Spleen (tissue), 13 donors: ENCODE measurements at places on chromosomes 12 and 14. TPM values are rescaled to one million over a fixed set of nuclear protein-coding genes. Genes with fewer than 3 reads are reported as not detected.
A peak's percentile ranks its signal among the peaks of the same experiment; 100 is the strongest.

GRCh38 chr12:43978556-43978955 is 142.7 kb downstream of the TMEM117 start:
- no peaks in the 10 kb centered on the region for H3K27me3 ChIP-seq
- no peaks in the 10 kb centered on the region for H3K36me3 ChIP-seq
- DNase-seq: no peak
- no peaks in the 10 kb centered on the region for H3K4me1 ChIP-seq
- no peak overlapping the region for H3K27ac ChIP-seq
- no peak overlapping the region for H3K4me3 ChIP-seq

HAL gene
- polyA plus RNA-seq: 1.9 TPM

DNA sequence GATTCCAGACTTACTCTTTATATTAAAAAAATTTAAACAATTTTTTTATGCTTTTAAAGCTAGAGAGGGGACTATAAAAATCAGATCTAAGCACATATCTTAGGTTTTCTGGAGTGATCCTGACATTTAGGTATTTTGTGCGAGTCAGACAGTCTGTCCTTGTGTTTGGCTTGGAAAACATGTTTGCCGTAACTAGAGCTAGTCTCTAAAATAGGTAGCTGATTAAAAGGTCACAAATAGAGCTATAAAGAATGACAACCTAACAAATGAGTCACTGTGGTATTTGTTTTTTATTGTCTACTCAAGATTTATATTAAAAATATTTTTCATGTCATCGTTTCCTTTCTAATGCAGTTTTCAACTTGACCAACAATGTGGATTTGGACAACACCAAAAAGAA is 73.4 kb downstream of the MNAT1 start:
- H3K27me3 ChIP-seq: no peaks in the 10 kb centered on the region
- no peak for DNase-seq
- H3K4me1 ChIP-seq: no peaks in the 10 kb centered on the region
- H3K36me3 ChIP-seq: peaks cover 10% of the 10 kb centered on the region
- no peak overlapping the region for H3K27ac ChIP-seq

DNA sequence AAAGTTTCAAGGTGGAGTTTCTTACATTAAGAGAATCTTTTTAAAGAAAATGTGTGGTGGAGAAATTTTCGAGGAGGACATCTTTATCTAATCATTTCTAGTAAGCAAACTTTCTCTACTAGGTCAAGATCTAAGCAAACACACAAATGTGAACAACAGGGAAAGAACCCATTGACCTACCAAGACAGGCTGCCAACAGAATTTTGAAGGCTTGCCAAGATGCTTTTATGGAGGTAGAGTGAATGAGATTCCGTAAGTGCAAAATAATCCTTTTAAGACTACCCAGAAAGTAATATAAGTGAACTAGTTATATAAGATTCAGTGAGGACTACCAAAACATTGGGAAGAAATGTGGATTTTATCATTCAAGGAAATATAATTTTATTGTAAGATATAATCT is 357.1 kb upstream of the PDE3A start:
- H3K36me3 ChIP-seq: no peaks in the 10 kb centered on the region
- H3K27me3 ChIP-seq: no peaks in the 10 kb centered on the region
- no peak overlapping the region for H3K4me3 ChIP-seq
- H3K27ac ChIP-seq: no peak overlapping the region
- H3K4me1 ChIP-seq: no peaks in the 10 kb centered on the region

- no peaks in the 10 kb centered on the region for H3K27me3 ChIP-seq
- H3K27ac ChIP-seq: no peak overlapping the region
- no peaks in the 10 kb centered on the region for H3K36me3 ChIP-seq
- H3K4me3 ChIP-seq: no peak overlapping the region
- H3K4me1 ChIP-seq: peaks cover 17% of the 10 kb centered on the region
These were observed 18.9 kb downstream of the FOS start for GRCh38 chr14:75297411-75298040.

DNA sequence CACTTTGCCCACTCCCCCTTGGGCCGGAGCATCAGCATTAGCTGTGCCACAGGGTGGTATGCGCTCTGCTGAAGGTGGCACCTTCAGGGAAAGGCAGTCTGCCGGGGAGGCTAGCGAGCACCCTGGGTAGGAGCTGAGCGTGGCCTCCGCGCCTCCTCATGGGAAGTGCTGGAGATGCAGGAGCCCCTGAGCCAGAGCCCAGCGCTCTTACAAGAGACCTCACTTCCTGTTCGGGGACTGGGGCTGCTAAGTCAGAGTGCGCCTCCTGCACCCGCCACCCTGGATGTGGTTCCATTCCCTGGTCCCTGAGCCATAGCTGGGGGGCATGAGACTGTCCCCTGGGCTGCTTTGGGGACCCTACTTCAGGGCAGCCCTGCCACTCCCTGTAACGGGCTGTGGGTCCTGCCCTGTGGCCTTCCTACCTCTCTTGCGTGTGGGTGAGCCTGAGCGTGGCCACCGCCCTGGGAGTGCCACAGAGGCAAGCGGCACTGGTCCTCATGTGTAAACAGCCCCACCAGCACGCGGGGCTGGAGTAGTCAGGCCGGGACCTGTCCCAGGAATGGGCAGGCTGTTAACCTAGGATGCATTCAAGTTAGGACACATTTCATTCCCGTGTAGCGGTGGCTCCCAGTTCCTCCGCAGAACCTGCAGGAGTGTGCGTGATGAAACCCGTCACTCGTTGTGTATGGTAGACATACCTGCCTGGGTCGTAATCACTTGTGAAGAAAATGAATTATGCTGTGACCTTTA is 19.4 kb downstream of the COA8 start:
- no peaks in the 10 kb centered on the region for H3K27me3 ChIP-seq
- DNase-seq: no peak
- peaks cover 11% of the 10 kb centered on the region for H3K4me1 ChIP-seq
- no peak overlapping the region for H3K27ac ChIP-seq
- H3K36me3 ChIP-seq: peaks cover 29% of the 10 kb centered on the region
- no peak overlapping the region for H3K4me3 ChIP-seq

DNA sequence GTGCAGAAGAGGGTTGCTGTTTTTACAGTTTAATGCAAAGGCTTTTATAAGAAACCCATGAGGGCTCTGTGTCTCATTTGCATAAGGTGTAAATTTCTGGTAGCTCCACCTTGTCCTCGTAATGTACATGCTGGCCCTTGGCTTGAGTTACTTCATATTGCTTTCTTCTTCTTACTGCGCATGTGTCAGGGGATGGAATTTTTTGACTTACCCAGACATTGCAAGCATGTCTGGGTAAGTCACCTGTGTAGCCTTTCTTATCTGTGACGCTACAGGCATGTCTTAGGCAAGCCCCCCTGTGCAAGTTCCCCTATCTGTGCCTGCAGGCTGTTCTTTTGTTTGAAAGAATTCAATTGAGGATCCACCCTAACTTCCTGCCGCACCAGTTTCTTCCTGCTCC is 274.2 kb downstream of the ETNK1 start:
- no peaks in the 10 kb centered on the region for H3K27me3 ChIP-seq
- no peaks in the 10 kb centered on the region for H3K36me3 ChIP-seq
- H3K4me1 ChIP-seq: no peaks in the 10 kb centered on the region

- no peaks in the 10 kb centered on the region for H3K36me3 ChIP-seq
- no peaks in the 10 kb centered on the region for H3K27me3 ChIP-seq
- DNase-seq: no peak
- H3K4me3 ChIP-seq: no peak overlapping the region
These were observed 63.2 kb downstream of the PTCSC3 start for GRCh38 chr14:36113341-36113740.

OTX2 gene
- not detected for polyA plus RNA-seq

GRCh38 chr12:101407049-101407435 is 530 bp downstream of the ARL1 start:
- H3K27me3 ChIP-seq: no peaks in the 10 kb centered on the region
- no peak for DNase-seq
- H3K36me3 ChIP-seq: peaks cover 7% of the 10 kb centered on the region
- H3K27ac ChIP-seq: peak overlapping the region; percentile 91
- H3K4me3 ChIP-seq: peak overlapping the region; percentile 87

DNA sequence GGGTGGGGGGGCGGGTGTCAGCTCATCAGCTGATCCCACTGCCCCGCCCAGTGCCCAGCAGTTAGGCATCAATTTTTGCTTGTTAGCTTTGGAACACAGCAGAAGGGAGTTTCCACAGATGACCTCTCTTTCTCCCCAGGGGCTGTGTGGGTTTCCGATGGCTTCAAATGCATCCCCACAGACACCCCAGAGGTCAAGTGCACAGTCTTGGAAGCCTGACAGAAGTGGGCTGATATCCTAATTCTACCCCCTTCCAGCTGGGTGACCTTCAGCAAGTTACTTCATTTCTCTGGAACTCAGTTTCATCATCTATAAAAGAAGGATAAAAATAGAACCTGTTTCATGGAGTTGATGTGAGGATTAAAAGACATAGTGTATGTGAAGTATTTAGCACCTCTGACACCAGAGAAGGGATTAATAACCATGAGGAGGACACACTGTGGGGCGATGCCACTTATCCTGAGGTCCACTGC is 22.0 kb downstream of the TTC9 start:
- peaks cover 98% of the 10 kb centered on the region for H3K4me1 ChIP-seq
- H3K36me3 ChIP-seq: no peaks in the 10 kb centered on the region
- peak overlapping the region; percentile 60 for H3K27ac ChIP-seq

- H3K4me1 ChIP-seq: no peaks in the 10 kb centered on the region
- no peak overlapping the region for H3K4me3 ChIP-seq
- no peaks in the 10 kb centered on the region for H3K27me3 ChIP-seq
- H3K36me3 ChIP-seq: no peaks in the 10 kb centered on the region
These were observed 159.0 kb downstream of the LRIG3 start for GRCh38 chr12:58761308-58761707.

DNA sequence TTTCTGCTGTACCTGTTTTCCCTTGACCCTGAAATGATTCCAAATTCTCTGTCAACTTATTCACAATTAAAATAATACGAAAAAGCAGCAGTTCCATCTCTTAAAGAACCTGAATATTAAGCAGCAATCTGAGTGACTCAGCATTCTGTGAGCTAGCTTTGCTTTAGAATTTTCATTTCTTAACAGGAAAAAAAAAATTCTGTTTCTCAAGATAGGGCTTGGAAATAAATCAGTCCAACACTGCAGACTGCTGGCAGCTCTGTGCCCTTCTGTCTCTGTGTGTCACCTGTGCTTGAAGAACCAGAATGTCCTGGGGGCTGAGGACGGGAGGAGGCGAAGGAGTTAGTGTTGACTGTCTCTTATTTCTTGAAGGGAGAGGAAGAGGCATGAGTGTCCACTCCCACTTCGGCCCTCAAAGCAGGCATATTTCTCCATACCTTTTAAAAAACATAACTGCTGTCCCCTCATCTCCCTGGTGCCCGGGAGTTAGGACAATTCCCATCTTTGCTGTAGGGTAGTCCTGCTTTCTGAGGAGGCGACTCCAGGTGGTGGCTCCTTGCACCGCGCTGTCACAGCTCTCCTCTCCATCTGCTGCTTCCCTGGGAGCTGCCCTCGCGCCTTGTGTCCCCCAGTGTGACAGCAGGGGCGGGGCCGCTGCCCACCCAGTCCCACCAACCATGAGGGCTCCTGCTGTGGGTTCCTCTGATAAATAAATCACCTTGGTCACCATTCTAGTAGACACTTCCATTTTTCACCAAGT is 203.1 kb downstream of the CALM1 start:
- H3K27ac ChIP-seq: no peak overlapping the region
- H3K4me3 ChIP-seq: no peak overlapping the region
- H3K4me1 ChIP-seq: no peaks in the 10 kb centered on the region
- H3K36me3 ChIP-seq: no peaks in the 10 kb centered on the region
- H3K27me3 ChIP-seq: no peaks in the 10 kb centered on the region

- no peak overlapping the region for H3K27ac ChIP-seq
- no peak overlapping the region for H3K4me3 ChIP-seq
- H3K27me3 ChIP-seq: no peaks in the 10 kb centered on the region
- H3K36me3 ChIP-seq: peaks cover 56% of the 10 kb centered on the region
- no peak for DNase-seq
These were observed 93.1 kb downstream of the ADCK1 start for GRCh38 chr14:77892890-77893484.

NDUFB1 gene
- 580 TPM for polyA plus RNA-seq

GRCh38 chr14:104422837-104423681 is 156.5 kb upstream of the C14orf180 start:
- no peaks in the 10 kb centered on the region for H3K27me3 ChIP-seq
- H3K4me3 ChIP-seq: no peak overlapping the region
- no peaks in the 10 kb centered on the region for H3K36me3 ChIP-seq
- no peak for DNase-seq
- no peak overlapping the region for H3K27ac ChIP-seq
- H3K4me1 ChIP-seq: no peaks in the 10 kb centered on the region

DNA sequence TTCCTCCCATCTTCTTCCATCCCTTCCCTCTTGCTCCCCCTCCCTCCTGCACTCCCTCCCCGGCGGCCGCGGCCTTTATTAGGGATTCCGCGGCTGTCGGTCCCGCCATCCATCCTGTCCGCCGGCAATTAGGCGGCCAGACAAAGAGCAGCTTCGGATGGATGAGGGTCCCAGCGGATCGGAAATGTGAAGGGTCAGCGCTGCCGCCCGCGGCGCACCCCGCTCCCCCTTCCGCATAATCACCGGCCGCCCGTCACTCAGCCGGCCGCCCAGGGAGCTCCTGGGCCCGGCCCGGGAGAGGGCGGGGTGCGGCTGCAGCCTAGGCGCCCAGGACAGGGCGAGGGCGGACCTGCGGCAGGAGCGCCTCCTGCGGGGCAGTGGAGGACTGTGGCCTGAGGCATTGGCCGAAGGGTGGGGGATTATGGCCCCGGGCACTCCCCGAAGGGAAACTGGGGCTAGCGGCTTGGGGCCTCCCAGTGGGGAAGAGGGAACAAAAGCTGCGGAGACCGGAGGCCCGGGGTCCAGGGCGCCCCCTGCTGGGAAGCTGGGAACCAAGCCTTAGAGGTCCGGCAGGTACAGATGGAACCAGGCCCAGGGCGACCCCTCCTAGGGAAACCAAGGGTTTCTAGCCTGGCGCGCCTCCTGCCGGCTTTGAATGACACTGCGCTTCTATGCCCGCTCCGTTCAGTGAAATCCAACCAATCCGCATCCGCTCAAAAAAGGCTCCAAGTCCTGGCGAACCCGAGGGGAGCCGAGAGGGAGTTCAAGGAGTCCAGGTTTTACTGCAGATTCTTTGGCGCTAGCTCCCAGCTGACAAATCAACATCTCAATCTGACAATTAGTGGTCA is 4.4 kb upstream of the DNAJC22 start:
- peak; percentile 92 for DNase-seq
- peaks cover 78% of the 10 kb centered on the region for H3K27me3 ChIP-seq
- H3K27ac ChIP-seq: no peak overlapping the region
- H3K36me3 ChIP-seq: no peaks in the 10 kb centered on the region

DNA sequence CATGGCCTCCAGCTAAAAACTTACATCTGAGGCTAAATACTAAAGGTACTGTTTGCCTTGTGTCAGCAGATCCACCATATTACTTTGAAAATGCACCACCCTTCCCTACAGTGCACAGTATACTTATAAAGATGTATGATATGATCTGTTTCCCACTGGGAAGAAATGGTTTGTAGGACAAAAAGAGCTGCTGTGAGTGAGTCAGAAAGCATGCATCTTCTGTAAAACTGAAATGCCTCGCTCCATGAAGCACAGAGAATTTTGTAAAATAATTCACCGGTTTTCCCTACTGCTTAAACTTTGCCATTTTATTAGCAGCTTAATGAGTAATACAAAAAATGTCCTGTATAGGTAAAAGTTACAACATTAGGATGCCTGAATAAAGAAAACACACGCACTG is 68.8 kb downstream of the MDGA2 start:
- DNase-seq: no peak
- no peak overlapping the region for H3K4me3 ChIP-seq
- no peaks in the 10 kb centered on the region for H3K27me3 ChIP-seq
- H3K4me1 ChIP-seq: no peaks in the 10 kb centered on the region
- H3K36me3 ChIP-seq: no peaks in the 10 kb centered on the region

GRCh38 chr12:84599539-84599938 is 313.1 kb downstream of the SLC6A15 start:
- H3K27me3 ChIP-seq: no peaks in the 10 kb centered on the region
- no peaks in the 10 kb centered on the region for H3K36me3 ChIP-seq
- H3K4me3 ChIP-seq: no peak overlapping the region
- H3K27ac ChIP-seq: no peak overlapping the region

MYL2 gene
- polyA plus RNA-seq: 1.3 TPM

KRT82 gene
- polyA plus RNA-seq: not detected
